Activated CD4-positive, alpha-beta T cell treated with anti-CD3 and anti-CD28 coated beads, Interleukin-2, amount 10 ng/mL, durations not matched to agents 7 days and 5 days (primary cell): ENCODE measurements at places on chromosomes 11 and 22.

DNA sequence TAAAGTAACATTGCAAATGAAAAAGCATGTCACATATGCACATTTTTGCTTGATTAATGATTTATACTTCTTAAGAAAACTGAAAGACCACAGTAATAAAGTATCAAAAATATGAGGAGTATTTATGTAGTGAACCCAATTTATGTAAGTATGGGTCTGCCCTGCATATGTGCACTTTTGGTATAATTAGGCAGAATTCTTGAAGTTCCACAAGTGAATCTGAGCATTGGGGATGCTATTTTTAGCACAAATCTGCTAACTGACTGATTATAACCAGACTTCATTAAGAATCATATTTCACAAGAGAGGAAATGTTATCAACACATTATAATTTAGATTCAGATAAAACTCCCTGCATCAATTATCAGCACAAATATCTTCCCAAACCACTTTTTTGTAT lies 407.1 kb upstream of the LRRC4C start:
- DNase-seq, result no peak

GRCh38 chr11:2222451-2222850 lies 47.9 kb downstream of the ASCL2 start:
- no peak for DNase-seq

GRCh38 chr11:10941414-10941813 lies 83.6 kb upstream of the ZBED5 start:
- DNase-seq, result no peak

- no peak for DNase-seq
Measured at GRCh38 chr11:38718049-38718448, 2120.0 kb upstream of the RAG2 start.

DNA sequence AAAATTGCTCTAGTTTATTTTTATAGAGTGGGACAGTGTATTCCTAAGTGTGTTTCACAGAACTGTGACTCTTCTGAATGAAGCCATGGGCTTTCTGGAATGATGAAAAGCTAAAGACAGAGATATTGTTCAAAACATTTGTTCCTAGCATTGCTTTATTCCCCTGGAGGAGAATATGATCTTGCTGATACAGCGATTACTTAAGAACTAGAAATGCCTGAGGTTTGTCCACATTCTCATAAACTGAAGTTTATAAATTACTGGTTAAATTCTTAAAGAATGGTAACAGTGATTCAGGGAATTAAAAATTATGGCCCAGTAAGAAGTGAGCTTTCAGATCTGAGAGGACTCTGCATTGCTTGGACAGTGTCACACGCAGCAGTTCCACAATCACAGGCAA lies 690.3 kb downstream of the FAM181B start:
- DNase-seq, result no peak

GRCh38 chr22:38219632-38220031 lies 17.8 kb downstream of the MAFF start:
- no peak for DNase-seq

- DNase-seq, result no peak
Measured at GRCh38 chr11:69172674-69173073, 16.9 kb downstream of the SMIM38 start.

DNA sequence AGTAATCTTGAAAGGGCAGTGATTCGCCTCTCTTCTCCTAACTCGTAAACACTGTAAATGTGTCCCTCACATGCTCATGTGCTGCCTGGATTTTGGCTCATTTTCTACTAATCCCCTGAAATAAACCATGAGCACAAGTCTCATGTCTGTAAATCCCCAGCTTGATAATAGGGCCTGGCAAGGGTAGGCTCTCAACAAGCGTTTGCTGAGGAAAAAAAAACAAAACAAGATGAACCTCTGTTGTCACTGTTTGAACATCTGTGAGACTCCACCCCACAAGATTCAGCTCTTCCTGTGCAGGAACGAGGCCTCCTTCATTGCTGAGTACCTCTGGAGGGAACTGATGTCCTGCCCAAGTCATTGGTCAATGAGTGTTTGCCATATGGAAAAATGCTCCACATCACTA lies 4.5 kb upstream of the CYB5R2 start:
- DNase-seq, result no peak

DNA sequence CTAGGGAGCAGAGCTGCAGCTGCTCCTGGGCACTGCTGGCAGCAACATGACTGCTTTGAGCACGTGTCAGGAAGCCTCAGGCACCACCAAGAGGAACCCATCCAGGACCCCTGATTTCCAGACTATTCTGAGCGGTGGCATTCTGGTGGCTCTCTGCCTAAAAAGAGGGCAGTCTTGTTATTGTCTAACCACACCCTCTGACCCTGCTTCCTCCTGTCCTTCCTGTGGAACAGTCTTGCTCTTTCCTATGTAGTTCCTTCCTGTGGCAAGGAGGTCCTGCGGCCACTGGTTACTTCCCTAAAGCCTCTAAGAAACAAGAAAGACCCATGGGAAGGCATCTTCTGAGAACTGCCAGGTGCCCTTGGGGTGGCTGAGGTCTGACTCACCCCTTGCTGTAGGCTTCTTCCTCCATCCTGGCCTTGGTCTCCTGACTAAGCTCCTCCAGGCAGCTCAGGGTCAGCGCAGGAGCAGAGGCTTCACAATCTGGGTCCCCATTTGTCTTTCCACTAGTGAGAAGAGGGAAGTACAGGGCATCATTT lies 13.1 kb upstream of the LYVE1 start:
- no peak for DNase-seq

DNA sequence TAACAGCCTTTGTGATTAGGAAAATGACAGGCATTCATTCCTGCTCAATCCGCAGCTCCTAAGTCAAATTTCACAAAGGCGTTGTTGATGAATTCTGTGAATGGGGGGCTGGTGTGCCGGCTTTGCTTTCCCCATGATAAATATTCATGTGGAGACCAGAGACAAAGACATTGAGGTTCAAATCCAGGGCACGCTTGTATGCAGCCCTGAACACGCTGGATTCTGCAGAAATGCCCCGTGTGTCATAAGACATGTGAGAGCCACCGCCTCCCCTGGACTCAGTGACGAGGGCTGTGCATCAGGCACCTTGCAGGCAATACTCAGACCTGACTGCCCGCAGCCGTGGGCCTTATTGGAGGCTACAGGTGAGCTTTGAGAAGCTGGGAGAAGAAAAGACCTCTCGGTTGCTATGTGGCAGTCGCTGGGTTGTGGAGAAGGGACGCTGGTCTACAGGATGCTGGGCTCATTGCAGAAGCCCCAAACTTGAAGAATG lies 906.2 kb downstream of the BRD1 start:
- DNase-seq, result no peak

DNA sequence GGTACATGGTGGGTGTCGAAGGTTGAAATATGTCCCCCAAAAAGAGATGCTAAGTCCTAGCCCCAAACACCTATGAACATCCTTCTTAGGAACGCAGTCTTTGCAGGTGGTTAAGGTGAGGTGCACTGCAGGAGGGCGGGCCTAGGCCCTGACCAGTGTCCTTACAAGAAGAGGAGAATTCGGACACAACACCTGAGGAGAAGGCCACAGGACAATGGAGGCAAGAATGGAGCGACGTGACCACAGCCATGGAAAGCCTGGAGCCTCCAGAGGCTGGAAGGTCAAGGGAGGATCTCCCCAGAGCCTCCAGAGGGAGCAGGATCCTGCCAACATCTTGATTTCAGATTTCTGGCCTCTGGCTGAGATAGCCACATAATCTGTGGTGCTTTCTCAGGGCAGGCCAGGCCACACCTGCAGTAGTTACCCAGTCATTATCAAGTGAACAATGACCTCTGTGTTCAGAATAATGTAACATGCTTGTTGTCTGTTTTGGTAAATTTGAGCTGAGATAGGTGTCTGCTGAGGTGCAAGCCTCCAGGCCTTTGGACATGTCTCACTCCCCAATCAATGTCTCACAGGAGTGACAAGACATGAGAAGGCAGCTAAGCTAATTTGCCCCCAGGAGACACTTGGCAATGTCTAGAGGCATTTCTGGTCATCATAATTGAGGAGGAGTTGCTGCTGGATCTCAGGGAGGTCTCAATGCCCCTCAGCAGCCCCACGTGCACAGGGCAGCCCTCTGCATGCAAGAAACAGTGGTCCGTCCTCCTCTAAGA lies 498.9 kb downstream of the BRD1 start:
- DNase-seq, result no peak

- DNase-seq, result no peak
Measured at GRCh38 chr11:73996161-73996747, 12.6 kb downstream of the UCP3 start.

- no peak for DNase-seq
Measured at GRCh38 chr11:95076416-95076815, 9.7 kb downstream of the SRSF8 start.

DNA sequence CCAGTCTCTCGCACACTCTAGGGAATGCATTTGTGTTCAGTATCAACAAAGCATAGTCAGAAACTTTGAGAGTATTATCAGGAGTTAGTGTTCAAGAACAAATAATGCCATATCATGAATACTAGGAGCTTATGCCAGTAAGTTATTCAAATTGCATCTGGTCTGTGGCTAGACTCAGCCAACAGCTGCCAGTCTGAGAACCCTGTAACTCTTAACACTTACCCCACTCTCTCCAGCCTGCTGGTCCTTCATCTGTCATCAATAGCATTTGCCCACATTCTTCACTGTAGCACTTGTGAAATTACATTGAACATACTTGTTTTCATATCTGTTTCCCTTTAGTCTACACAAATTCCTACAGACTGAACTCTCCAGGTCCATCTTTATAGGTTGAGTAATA lies 1157.5 kb upstream of the RAG2 start:
- no peak for DNase-seq

GRCh38 chr11:46363031-46363407 lies 15.8 kb downstream of the DGKZ start:
- no peak for DNase-seq

DNA sequence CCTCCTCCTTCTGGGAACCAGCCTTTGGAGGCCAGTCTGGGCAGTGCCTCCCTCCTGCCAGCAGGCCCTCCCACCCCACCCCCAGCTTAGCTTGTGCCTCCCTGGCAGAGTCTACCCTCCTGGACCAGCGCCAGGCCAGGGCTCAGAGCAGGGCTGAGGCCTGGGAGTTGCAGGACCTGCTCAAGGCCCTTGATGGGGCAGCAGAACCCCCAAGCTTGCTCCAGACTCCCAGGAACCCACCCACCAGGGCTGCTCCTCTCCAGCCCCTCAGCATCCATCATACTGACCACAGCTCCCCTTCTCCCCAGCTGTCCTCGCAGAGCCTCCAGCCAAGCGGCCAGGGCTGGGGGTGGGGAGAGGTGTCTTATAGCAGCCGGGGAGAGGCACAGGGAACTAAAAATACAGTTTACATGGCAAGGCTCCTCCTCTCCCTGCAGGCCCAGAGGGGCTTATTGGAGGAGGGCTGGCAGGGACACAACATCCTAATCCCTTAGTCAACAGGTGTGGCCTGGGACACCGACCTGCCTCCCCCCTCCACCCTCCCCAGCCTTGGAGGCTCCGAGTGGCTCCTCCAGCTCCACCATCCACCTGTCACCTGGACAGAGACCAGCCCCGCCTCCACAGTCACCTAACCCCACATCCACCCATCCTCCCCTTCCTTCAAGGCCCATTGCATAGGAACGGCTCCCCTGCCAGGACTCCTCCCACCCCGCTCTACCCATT lies 5.2 kb upstream of the MB start:
- no peak for DNase-seq

DNA sequence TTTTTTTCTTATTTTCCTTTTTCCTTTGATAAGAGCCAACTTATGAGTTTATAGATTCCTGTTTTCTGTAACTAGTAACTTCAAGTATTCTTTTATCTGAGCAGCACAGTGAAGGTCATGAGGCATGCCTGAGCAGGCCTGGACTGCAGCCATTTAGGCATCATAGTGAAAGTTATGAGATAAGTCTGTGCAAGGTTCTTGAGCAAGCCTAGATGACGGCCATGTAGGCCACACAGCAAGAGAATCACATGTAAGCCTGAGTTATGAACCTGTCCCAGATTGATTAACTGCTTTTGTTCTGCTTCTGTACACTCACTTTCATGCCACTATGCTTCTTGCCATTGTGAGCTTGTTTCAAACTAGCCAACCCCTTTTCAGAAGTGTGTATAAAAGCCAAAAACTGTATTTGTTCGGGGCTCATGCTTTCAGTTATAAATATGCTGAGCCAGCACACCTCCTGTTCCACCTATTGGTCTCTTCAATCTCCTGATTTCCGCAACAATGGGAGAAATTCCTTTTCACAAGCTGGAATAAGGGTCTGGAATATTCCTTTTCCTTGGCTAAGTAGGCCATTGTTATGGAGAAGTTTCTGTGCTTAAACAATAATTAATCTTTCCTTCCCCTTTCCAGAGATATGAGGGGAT lies 745.7 kb downstream of the FAM181B start:
- DNase-seq, result no peak

GRCh38 chr11:76588455-76589325 lies 81.9 kb downstream of the LRRC32 start:
- peak; percentile 44 for DNase-seq

- DNase-seq, result no peak
Measured at GRCh38 chr11:20493340-20493739, 105.8 kb downstream of the PRMT3 start.

GRCh38 chr11:20308601-20309000 lies 54.9 kb upstream of the HTATIP2 start:
- DNase-seq, result no peak

DNA sequence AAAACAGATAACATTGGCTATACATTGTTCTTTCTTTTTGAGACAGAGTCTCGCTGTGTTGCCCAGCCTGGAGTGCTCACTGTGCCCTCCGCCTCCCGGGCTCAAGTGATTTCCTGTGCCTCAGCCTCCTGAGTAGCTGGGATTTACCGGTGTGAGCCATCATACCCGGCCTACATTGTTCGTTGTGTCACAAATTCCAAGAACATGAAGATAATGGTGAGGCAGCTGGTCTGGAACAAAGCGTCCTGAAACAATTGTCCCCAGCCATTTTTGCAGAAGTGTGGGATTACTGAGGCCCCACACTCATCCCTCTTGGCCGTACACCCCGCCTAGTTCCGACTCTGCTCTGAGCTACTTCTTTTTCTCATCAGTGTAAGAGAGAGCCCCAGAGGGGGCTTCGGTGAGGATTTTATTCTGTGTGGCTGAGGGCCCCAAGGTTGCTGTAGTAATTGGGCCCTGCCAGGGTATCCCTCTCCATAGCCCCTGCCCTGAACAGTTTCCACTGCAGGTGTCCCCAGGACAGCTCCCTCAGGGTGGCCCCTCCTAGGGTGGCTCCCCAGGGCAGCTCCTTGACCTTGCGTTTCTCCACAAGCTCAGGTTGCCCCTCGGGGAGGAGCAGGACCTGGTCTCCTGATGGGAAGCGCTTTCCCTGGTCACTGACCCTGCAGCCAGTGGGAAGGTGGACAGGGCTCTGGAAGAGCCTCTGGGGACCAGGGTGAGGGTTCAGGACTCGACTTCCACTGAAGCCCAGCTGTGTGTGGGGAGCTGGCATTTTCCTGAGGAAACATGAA lies 13.1 kb upstream of the ARSA start:
- DNase-seq, result no peak

DNA sequence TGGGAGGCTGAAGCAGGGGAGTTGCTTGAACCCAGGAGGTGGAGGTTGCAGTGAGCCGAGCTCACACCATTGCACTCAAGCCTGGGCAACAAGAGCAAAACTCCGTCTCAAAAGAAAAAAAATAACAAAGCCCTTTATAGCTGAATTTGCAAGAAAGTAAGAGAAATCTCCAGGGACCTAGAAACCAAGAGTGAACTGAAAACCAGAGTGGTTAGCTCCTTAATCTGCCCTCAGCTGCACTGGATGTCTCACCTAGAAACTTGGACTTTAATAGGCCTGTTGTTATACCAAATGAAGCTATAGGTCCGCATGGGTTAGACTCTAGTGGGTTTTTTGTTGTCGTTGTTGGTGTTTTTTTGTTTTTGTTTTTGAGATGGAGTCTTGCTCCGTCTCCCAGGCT lies 4.1 kb downstream of the NEU3 start:
- DNase-seq, result no peak
